ENCODE measurements at places on chromosomes 2 and 18.

GRCh38 chr2:126876631-126877030 lies 22.1 kb upstream of the TEX51 start:
- DNase-seq: no peak

DNA sequence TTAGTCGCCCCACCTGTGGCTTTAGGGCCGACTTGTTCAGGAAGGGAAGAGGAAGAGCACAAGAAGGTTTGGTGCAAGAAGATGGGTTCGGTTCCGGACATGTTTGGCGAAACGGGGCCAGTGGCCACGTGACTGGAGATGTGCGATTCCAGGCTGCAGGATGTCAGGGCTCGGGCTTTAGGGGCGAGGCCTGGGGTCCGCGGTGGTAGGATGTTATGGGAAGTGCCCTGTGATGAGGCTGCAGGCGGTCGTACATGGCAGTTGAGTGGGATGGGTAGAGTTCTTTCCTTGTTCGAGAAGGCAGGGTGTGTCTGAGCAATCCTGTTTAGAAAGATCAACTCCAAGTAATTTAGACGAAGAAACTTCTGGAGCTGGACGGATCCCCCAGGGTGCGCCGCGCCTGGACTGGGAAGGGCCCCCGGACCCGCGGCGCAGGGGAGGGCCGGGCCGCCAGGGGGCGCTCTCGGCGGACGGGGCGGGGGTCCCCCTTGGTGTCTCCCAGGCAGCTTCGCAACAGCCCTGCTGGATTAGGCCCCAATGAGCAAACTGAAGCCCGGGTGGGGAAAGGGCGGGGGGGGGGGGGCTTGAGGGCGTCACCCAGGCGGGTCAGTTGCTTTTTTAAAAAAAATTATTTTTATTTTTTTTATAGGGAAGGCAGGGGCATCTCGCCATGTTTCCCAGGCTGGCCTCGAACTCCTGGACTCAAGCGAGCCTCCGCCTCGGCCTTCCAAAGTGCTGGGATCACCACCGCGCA lies 17.2 kb upstream of the SDC1 start:
- DNase-seq: peak; percentile 71

DNA sequence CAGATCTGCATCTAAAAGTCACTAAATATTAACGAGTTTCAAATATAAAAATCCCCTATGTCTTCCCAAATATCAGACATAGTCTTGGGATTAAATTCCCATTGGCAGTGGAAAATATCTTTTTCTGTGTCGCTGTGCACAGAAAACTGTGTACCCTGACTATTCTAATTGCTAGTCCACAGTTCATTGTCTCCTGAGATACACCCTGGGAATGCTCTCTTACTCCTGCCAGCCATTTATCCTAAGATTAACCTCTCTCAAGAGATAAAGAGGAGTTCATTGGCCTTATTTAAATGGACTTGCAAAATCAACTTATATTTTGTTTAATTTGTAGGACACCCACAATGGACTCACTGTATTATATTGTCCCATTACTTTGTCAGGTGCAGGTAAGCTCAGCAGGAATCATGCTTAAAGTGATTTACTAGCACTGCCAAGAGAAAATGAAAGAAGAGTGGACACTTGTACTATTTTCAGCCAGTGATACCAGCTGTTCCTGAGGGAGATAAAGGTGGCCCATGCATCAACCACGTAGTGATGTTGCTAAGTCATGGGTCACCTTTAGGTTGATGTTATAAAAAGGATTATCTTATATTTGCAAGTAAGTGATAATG lies 553.8 kb downstream of the PIK3C3 start:
- DNase-seq: no peak

GRCh38 chr2:234869969-234870368 lies 81.8 kb upstream of the SH3BP4 start:
- DNase-seq: no peak

DNA sequence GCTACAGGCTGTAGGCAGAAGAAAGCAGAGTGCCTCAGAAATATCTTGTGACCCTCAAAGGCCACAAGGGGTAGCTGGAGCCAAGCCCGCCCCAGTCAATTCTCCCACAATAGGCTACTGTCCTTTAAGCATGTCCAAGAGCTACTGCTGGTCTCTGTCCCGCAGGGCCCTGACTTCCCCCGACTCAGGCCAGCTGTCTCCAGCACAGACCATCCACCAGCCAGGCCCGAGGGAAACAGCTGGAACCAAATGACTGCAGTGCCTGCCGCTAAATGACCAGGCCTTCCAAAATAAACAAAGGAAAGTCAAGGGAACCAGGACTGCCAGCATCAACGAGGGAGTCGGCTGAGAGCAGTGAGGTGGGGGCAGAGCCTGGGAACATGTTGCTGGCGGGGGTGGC lies 36.7 kb downstream of the MCFD2 start:
- DNase-seq: no peak

DNA sequence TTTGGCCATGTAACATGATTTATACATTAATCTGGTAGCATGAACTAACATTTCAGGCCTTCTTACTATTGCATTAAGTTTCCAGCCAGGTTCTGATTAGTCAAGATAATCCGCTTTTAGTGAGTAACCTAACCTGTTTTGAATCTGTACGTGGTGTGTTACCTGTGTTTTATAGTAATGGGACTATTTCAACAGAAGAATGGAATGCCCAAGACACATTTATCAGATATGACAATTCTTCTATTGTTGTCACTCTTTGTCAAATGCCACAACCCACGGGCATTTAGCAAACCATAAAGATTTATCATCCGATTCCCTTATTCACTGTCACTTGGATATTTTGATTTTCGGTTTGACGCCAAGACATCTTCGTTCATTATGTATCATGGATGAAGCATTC lies 117.9 kb downstream of the ETAA1 start:
- no peak for DNase-seq

GRCh38 chr2:142973822-142974207 lies 96.4 kb downstream of the KYNU start:
- DNase-seq: no peak

GRCh38 chr18:25463726-25464125 lies 111.8 kb upstream of the ZNF521 start:
- DNase-seq: no peak

DNA sequence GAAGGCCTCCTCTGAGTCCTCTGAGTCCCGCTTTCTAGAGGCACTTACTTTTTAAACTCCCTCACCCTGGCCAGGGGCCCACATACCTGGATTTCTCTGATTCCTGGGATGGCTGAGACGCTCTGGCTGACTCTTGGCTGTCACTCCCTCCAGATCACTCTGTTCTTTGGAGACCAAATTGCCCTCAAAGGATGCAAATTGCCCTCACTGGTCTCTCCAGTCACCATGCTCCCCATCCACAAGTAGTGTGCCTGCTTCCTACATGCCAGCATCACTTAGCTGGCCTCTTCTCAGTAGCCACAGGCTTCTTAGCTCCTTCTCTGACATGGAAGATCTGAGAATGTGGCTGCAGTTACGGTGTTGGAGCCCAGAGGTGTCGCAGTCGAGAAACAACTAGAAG lies 41.3 kb upstream of the CCDC68 start:
- DNase-seq: no peak

DNA sequence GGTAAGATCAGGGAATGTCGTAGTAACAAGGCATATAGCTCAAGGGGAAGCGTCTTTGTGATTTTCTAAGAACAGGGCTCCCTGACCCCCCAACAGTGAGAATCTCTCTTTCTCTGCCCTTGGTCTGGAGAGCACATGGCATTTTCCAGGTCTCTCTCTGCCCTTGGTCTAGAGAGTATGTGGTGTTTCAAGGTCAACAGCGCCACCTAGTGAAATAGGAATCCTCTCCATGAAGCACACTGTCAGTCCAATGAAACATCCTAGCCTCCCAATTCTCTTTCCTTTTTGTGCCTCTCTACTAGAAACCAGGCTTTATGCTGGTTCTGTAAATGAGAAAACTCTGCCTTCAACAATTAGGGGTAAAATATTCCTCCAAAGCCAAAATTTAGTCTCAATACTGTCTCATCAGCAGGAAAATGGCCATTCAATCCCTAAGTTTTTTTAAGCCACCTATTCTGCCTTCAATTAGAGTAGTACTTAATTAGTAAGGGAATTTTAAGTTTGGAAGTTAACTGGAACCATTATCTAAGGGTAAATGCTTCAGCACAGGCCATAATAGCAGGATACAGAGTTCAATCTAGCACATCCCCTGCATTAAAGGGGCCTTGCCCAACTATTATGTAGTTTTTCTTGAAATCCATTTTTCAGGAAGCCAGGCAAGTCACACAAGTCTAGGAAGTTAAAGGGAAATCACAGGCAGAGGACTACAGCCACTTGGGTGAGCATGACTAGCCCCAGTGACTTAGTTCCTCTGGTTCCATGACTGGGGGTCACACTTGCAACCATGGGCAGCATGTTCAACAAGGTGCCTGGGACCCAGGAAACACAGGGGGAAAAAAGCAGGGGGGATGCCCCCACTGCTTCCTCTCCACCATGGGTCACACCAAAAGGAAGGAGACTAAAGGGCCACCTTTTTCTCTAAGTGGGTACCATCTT lies 12.4 kb downstream of the DYM start:
- no peak for DNase-seq

DNA sequence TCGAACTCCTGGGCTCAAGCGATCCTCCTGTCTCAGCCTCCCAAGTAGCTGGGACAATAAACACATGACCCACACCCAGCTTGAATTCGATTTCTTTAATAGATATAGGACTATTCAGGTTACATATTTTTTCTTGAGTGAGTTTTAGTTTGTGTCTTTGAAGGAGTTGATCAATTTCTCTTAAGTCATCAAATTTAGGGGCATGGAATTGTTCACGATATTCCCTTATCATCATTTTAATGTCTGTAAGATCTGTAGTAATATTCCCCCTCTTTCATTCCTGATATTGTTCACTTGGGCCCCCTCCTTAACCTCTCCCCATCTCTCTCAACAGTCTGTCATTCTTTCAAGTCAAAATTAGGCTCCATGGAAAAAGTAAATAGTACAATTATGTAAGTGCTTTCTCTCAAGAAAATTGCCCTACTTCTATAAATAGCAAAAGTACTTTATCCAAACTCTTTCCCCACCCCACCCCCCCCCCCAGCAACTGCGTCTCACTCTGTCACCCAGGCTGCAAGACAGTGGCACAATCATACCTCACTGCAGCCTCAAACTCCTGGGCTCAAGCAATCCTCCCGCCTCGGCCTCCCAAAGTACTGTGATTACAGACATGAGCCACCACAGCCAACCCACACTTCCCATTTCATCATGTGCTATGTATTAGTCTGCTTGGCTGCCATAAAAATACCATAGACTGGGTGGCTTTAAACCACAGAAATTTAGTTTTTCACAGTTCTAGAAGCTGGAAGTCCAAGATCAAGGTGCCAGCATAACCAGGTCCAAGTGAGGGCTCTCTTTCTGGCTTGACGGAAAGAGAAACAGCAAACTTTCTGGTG lies 20.1 kb downstream of the WDR33 start:
- DNase-seq: no peak

Measured in activated CD8-positive, alpha-beta memory T cell treated with anti-CD3 and anti-CD28 coated beads for 24 hours (primary cell).